Right cardiac atrium (tissue), 5 donors: ENCODE measurements at places on chromosomes 11 and 22. TPM values are rescaled to one million over a fixed set of nuclear protein-coding genes. Genes with fewer than 3 reads are reported as not detected.

Gene KRTAP5-7
- polyA plus RNA-seq: not detected

Gene LRRC4C
- polyA plus RNA-seq: 1.0 TPM

Gene STK33
- polyA plus RNA-seq: 14.1 TPM

Gene BUD13
- polyA plus RNA-seq: 5.7 TPM

Gene C1QTNF4
- 0.68 TPM for polyA plus RNA-seq

Gene CNTF
- 0.59 TPM for polyA plus RNA-seq

DNA sequence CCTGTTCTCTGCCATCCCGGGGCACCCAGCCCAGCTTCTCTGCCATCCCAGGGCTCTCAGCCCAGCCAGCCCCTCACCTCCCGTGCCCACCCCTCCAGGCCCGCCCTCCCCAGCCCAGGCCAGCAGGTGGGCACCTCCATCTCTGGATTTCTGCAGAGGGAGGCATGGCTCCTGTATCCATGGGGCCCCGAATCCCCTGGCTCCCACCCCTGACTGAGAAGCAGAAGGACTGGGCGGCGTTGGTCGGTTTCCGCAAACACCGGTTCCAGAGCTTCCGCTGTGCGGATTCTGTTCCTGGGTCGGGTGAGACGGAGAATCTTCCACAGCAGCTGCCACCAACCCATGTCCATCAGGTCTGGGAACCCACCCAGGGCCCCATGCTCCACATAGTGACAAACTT is 240.3 kb downstream of the BRD1 start:
- DNase-seq: no peak

DNA sequence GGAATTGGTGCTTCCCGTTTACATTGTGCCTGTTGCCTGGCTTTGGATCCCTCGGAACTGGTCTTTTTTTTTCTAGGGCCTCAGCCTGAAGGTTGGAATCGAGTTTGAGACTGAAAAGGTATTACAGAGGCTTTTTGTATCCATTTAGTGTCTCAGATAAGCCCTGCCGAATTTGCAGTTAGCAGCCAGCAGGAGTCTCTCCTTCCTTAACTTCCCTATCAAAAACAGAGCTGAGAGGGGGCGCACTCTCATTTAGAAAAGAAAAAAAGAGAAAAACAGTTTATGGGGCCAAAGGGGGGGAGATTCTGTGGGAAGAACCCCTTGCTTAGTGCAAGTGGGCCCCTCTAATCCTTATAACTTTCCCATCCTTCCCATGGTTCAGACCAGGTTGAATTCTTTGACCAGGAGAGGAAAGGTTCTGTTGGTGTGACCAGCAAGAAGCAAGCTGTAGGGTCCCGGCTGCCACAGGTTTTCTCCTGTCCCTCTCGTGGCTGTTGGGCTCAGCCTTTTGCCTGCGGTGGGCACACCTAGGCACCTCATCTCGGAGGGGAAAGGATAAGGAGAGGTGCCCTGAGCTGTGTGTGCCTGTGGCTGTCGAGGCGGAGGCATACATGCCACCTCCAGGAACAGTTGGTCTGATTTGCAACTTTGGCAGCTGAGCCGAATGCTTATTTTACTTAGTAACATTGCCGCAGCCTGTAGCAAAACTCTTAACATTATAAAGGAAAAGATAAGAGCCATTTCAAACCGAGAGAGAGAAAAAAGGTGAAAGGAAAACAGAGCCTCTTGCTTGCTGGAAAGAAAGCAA is 565.0 kb upstream of the CNTN5 start:
- DNase-seq: peak; percentile 34

DNA sequence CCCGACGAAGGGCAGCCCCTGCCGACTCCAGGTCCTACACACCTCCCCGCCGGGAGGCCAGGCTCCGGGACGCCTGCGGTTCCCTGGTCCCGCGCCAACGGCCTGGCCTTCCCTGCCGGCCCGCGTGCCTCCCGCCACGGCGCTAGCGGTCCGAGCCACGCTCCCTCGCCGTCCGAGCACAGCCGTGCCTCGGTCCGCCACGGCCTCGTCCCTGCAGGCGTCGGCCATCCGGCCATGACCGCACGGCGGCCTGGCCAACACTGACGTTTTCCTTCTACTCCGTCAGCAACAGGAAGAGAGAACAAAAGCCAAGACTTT is 532 bp downstream of the EIF4G2 start:
- DNase-seq: no peak

GRCh38 chr11:112605093-112605666 is 344.5 kb upstream of the PLET1 start:
- no peak for DNase-seq

DNA sequence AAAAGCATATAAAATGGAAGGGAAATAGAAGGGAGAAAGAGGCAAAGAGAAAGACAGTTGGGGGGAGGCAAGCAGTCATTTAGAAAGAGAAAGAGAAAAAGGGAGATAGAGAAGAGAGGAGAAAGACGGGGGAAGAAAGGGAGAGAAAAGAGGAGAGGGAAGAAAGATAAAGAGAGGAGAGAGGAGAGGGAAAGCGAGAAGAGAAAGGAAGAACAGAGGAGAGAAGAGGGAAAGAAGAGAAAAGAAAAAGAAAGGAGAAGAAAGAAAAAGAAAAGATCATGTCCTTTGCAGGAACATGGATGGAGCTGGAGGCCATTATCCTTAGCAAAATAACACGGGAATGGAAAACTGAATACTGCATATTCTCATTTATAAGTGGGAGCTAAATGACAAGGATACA is 247.7 kb downstream of the MIAT start:
- no peak for DNase-seq

- DNase-seq: no peak
Observed at GRCh38 chr11:3086114-3086513, 28.9 kb upstream of the CARS1 start.

- no peak for DNase-seq
Observed at GRCh38 chr22:22682807-22683667, 38.6 kb downstream of the GGTLC2 start.
